ENCODE measurements at places on chromosomes 13 and 19.

- DNase-seq = no peak
These were observed 104.9 kb downstream of the TEX29 start for GRCh38 chr13:111425326-111425725.

GRCh38 chr13:114128624-114129522 is 3.5 kb downstream of the RASA3 start:
- DNase-seq = peak; percentile 90

- DNase-seq = no peak
These were observed 89.2 kb downstream of the DHRS12 start for GRCh38 chr13:51714663-51715168.

DNA sequence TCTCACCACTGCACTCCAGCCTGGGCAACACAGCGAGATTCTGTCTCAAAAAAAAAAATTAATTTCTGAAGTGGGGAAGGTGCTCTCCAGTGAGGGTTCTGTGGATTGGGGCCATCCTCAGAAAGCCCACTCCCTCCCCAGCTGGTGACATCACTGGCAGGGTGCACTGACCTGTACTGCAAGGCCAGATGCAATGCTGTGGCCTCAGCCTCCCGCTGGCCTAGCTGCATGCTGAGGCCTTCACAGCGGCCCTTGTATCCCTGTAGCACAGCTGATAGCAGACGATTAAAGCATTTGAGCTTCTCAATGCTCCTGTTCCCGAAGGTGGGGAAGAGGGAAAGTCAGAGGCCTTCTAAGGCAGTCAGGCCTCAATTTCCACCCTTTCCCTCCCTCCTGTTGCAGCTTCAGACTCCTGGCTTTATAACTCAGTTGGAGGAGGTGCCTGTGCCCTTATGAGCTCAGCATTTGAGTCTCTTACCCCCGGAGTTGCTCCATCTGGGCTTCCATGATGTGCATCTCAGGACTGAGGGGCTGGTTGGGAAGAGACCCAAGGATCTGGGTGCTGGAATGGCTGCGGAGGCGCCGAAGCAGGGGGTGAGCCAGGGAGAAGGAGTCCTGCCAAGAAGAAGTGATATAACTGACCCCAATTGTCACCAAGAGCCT is 5.3 kb downstream of the USHBP1 start:
- no peak for DNase-seq

DNA sequence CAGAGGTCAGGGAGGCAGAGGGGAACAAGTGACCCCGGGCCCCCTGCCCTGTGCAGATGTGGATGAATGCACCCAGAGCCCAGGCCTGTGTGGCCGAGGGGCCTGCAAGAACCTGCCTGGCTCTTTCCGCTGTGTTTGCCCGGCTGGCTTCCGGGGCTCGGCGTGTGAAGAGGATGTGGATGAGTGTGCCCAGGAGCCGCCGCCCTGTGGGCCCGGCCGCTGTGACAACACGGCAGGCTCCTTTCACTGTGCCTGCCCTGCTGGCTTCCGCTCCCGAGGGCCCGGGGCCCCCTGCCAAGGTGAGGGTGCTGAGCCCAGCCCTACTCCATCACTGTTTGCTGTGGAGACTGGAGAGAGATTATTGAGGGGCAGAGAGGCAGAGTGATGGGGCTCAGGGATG is 9.9 kb downstream of the LTBP4 start:
- DNase-seq = peak; percentile 40

- no peak for DNase-seq
These were observed 85.9 kb upstream of the SOX1 start for GRCh38 chr13:111981006-111981405.

DNA sequence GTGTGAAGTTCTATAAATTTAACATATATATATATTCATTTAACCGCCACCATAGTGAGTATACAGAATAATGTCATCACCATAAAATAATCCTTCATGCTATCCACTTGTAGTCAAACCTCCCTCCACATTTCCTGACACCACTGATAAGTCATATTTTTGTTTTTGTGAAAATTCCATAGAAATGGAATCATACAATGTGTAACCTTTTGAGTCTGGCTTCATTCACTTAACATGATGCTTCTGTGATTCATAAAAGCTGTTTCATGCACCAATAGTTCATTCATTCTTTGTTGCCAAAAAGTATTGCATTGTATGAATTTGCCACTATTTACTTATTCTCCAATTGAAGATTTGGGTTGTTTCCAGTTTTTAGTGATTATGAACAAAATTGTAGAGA is 497.5 kb upstream of the PCDH20 start:
- no peak for DNase-seq

GRCh38 chr13:26880735-26881134 is 120.1 kb upstream of the GPR12 start:
- DNase-seq = no peak

DNA sequence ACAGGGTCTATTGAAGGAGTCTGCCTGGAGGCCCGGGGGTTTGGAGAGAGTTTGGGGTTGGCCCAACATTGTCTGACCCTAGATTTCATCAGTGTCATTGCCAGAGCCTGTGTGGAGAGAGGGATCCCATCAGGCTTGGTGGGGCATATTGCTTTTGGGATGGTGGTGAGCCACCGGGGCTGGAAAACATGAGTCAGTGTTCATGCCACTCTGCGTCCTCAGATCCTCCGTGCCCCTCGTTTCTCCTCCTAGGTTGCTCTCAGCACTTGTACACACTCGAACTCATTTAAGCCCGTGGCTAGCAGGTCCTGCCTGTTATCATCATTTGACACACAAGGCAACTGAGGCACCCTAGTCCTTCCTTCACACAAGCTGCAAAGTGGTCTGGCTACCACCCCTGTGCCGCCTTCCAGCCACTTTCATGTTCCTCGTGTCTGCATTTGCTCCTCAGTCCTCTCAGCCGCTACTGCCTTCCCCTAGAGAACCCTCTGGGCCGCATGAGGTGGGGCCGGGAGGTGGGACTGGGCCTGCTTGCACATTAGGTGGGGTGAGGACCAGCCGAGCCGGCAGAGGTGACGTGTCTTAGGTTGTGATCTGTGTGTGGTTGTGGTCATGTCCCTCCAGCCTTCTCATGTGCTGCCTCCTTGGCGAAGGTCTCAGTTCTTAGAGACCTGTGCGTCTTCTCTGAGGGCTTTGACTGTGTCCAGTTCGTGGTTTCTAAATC is 3.6 kb downstream of the NACC1 start:
- DNase-seq = no peak

DNA sequence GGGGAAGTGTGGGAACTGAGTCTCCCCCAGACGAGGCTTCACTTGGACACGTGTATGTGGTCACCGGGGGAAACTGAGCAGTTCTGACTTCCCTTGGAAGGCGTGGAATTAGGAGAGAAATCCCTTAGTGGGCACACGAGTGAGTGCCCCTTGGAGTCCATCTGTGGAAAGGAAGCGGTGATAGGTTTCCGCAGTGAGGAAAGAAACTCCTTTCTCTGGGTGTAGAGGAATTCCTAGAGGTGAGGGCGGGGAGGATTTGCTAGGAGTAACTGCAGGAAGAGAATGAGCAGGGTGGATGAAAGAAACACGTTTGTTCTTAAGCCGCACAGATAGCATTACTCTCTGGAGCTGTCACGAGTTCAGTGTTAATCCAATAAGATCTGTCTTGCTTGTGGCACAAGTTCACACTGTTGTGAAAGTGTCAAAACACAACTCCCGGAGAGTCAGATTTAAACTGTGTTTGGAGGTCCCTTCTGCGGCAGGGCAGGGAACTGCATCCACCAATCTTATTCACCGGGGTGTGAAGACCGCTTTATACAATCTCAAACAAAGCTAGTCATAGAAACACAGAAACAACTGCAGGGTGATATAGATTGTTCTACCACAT is 1.2 kb downstream of the KL start:
- DNase-seq = no peak

GRCh38 chr19:29014857-29015436 is 198.0 kb downstream of the UQCRFS1 start:
- no peak for DNase-seq

DNA sequence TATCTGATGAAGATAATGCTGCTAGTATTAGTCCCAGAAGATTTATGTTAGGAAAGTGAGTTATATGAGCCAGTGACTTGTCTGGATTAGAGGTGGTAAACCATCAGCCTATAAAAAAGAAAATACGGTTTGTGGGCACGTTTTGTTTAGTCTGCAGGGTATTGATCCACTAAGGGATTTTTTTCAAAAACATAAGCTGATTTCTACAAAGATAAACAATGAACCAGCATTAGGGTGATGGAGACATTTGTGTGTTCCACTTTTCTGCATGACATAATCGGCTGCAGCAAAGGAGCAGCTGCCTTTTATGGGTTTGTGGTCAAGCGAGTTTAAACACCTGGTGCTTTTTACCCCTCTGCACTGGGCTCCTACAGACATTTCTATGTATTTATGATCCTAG is 836.4 kb upstream of the GPC6 start:
- DNase-seq = no peak

GRCh38 chr19:41566001-41566400 is 10.0 kb upstream of the CEACAM21 start:
- no peak for DNase-seq

DNA sequence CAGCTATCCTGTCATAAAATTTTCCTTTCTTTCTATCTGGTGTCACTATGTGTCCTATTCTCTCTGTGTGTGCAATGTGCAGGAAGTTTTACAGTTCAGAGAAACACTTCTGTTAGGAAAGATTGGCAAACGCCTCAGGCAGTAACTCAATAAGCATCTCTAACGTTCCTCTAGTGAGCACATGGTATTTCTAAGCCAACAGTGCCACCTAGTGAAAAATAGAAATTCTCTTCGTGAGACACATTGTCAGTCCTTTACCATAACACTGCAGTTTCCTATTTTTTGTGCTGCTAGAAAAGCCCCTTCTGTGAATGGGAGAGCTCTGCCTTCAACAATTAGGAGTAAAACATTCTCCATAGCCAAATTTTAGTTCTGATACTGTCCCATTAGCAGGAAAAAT is 50.7 kb downstream of the ZNF723 start:
- DNase-seq = no peak

DNA sequence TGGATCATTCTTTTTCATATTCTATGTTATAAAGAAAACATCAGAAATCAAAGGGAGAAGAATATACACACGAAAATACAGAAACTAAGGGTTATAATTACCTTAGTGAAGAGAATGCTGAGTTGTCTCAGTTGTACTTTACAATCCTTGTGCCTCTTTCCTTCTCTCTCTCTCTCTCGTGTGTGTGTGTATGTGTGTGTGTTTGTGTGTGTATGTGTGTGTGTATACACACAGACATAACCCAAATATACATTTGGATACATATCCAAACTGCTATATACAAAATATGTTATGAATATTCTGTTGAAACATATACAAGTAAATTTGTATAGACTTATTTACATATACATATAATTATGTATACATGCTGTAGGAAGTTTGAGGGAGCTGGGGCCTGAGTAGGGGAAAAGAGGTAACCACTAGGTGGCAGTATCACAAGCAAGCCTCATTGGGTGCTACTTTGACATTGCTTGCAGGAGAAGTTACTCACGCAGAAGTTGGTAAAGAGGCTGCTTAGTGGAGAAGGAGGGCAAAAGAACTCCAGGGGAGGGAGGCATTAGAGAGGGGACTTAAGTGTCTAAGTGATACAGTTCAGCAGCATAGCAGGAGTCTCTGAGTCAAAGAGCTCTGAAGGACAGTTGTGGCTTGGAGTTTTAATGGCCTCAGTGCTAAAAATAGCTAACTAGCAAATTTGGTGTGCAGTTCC is 465.1 kb upstream of the PCDH20 start:
- DNase-seq = no peak

DNA sequence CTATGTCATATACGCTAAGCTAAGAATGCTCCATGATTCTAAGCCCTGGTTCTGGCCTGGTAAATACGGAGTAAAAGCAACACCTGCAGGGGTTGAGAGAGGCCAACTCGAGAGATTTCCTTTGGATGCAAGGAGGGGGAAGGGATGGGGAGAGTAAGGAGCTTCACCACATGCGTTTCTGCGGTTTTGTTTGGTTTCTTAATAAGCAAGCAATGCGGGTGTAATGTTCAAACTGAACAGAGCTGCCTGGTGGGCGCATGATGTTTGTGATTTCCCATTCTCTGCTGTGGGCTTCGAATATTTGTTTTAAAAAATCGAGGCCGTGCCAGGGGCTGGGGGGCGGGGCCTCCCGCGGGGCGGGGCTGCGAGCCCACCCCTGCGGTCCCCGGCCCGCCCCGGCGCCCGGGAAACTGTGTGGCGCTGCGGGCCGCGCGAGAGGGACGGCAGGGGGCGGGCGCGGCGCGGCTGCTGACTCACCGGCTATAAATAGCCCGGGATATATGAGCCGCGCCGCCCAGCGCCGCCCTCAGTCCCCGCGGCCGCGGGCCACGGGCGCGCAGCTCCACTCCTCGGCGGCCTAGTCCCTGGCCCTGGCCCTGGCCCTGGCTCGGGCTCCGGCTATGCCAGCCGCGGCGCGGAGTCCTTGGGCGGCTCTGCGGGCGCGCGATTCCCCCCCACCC is 5.1 kb downstream of the BBC3 start:
- peak; percentile 93 for DNase-seq

DNA sequence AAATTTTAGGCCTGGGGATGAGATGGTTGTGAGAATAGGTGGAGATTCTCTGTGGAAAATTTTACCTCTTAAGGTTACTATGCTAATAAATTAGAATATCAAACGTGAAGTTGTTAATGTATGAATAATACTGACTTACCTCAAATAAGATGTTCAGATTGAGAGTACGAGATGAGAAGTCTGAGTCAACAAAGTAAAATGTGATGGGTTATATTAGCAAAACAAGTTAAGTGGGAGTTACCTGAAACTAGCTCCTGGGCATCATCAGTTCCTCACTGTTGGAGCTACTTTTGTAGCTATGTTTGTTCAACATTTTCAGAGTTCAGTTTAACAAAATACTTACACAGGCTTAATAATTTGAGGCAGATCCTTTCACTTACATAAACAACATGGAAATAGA is 108.6 kb downstream of the PIBF1 start:
- DNase-seq = no peak

- peak; percentile 84 for DNase-seq
These were observed 9.4 kb downstream of the HRC start for GRCh38 chr19:49145573-49146407.

GRCh38 chr13:100124265-100124664 is 35.4 kb downstream of the PCCA start:
- no peak for DNase-seq

- no peak for DNase-seq
These were observed 26.2 kb upstream of the DCT start for GRCh38 chr13:94505730-94506129.

GRCh38 chr19:18859676-18860301 is 28.0 kb downstream of the UPF1 start:
- DNase-seq = no peak

- no peak for DNase-seq
These were observed 1.1 kb downstream of the GYS1 start for GRCh38 chr19:48991873-48992580.
